ENCODE measurements at places on chromosomes 12 and 14.

GRCh38 chr12:110785240-110785639 lies 42.5 kb upstream of the PPP1CC start:
- no peak for DNase-seq

DNA sequence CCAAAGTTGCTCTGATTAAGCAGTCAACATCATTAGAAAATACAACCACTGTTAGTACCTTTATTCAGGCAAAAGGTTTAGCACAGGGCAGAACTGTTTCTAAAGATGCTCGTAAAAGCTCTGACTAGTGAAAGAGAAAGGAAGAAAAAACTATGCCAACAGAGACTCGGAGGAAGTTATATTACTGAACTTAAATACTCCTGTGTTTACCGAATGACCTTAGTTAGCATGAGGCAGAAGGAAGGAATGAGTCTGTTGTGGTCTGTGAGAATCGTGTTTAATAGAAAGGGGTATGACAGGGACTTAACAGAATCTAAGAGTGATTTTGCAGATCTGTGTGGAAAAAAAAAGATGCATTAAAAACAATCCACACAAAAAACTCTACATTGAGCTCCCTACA lies 84.1 kb upstream of the OVCH1 start:
- no peak for DNase-seq

- no peak for DNase-seq
Observed at GRCh38 chr14:59632381-59632780, 55.8 kb upstream of the CCDC175 start.

GRCh38 chr14:64045091-64045490 lies 192.3 kb downstream of the SYNE2 start:
- no peak for DNase-seq

DNA sequence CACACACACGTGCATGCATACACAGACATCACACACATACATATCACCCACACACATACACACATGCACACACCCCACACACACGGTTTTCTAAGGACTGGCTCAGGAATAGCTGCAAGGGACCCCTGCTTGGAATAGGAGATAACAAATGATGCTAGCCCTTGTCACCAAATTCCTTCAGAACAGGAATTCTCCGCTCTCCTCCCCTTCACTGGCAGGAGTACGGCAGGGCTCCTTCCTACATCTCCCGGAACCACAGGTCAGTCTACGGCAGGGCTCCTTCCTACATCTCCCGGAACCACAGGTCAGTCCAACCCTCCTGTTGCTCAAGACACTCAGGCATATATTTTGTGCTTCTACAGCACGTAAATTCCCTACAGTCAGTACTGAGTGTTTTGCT lies 23.9 kb downstream of the PHLDA1 start:
- DNase-seq, result no peak

DNA sequence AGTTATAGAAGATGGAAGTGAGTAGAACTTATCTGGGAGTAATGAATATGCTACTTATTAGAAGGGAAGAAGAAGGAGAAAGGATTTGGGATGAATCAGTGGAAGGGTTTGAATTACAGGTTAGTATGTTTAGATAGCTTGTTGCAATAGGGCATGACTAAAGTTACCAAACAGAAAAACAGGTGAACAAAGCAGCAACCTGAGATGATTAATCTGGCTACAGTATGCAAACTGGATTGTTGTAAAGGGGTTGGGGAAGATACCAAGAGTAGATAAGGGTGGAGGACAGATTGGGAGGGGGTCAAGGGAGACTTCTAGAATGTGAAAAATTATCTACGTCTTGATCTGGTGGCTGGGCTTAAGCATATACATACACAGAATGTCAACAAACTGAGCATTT lies 73.4 kb upstream of the CLEC14A start:
- no peak for DNase-seq

- no peak for DNase-seq
Observed at GRCh38 chr14:91280129-91280528, 35.6 kb upstream of the GPR68 start.

- peak; percentile 15 for DNase-seq
Observed at GRCh38 chr12:78799649-78800048, 64.9 kb upstream of the SYT1 start.
